CD4-positive, alpha-beta T cell treated with Interleukin-1 beta for 1 hour (primary cell): ENCODE measurements at places on chromosomes 5 and 9.
A peak's percentile ranks its signal among the peaks of the same experiment; 100 is the strongest.

- no peak for DNase-seq
Observed at GRCh38 chr5:75928992-75929391, 154.2 kb upstream of the SV2C start.

- no peak for DNase-seq
Observed at GRCh38 chr9:79357616-79358015, 214.1 kb upstream of the TLE4 start.

GRCh38 chr5:141902015-141902814, 21.5 kb upstream of the DELE1 start:
- DNase-seq, result no peak

DNA sequence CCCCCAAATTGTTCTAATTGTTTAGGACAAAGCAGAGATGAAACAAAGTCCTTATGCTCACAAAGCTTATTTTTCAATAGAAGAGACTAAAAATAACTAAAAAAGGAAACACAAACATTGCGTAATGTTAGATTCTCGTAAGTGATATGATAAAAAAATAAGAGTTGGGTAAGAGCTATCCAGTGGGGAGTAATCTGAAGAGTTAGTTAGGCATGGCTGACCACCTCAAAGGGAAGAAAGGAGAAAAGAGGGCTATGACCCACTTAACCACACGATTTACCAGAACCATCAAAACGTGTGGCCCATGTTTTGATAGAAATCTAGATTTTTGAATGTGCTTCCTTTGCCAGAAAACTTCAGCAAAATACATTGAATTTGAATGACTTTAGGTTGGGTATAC, 1296.8 kb upstream of the NUDT12 start:
- DNase-seq, result no peak

DNA sequence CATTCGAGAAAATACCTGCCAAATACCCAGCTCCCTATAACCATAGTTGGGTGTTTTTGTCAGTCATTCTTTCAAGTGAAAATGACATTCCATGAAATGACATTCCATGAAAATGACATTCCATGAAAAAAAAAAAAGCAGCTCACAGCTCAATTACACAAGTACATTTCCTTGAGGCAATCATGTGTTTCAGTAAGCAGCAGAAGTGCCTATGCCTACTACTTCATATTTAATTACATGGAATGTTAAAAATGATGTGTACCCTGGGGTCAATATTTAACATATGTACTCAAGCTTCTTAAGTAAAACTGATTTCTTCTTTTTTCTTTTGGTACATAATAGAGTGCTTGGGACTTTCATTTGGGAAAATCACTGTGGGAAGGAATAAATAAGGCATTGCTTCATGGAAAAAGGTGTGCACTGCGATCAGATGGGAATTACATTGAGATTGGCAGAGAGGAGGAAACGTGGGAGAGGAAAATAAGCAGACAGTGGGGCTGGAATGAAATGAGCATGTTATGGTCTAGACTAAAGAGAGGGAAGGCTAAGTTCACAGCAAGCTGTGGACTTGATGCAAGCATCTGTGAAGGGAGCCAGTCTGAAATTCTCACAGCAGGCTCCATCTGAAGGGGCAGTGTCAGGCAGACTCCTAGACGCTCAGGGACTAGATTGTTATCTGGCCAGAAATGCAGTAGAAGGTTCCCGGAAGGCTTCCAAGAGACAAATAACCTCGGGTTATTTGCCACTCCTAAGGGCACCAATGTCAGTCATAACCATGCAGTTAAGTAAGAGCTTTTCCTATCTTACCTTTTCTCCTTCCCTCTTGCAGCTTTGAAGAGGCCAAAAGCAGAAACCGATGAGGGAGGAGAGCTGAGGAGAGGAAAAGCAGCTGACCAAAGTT, 15.2 kb upstream of the SPATA9 start:
- DNase-seq, result no peak

GRCh38 chr5:164392531-164392930, 887.1 kb downstream of the MAT2B start:
- no peak for DNase-seq

DNA sequence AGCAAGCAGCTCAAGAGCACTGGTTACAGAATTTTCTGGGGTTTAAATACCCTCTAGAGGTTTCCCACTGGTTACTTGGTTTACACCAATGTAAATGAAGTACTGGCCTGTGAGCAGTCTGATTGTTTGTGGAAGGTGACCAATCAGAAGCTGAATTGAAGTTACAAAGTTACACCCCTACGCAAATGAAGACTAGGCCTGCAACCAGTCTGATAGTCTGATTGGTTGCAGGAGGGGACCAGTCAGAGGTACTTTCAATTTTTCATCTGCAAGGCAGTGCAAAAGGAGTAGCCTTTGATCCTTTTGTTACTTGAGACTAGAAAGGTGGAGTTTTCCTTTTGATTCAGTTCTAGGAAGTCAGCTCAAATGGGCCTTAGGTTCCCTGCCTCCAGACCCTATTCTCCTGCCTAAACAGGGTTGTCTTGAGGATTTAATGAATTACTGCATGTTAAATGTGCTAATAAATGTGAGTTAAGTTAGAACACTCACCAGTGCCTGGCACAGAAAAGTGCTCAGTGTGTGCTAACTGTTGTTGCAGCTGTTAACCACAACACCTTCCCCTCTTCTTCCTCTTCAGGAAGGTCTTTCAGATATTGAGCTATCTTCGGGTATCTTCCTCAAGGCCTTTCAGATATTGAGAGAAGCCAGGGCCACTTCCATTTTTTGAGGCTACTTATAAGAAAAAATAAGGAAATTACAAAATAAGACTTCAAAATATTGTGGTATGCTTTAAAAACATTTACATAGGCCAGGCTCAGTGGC, 32.1 kb upstream of the CLINT1 start:
- DNase-seq, result no peak

GRCh38 chr5:126357585-126358342, 65.4 kb upstream of the GRAMD2B start:
- DNase-seq, result no peak

- peak; percentile 30 for DNase-seq
Observed at GRCh38 chr5:123422433-123423277, 548 bp downstream of the CEP120 start.

DNA sequence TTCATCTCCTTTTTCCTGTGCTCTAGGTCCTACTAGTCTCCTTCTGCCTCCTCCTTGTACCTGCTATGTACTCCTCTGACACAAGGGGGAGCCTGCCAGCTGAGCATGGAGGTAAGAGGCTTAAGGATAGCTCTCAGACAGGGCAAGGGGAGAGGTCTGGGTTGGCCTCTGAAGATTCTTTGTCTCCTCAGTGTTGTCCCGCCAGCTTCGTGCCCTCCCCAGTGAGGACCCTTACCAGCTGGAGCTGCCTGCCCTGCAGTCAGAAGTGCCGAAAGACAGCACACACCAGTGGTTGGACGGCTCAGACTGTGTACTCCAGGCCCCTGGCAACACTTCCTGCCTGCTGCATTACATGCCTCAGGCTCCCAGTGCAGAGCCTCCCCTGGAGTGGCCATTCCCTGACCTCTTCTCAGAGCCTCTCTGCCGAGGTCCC, 3.8 kb downstream of the CREB3 start:
- DNase-seq, result peak; percentile 70

- no peak for DNase-seq
Observed at GRCh38 chr5:76938177-76938576, 14.7 kb upstream of the CRHBP start.

GRCh38 chr5:4773827-4774317, 366.3 kb upstream of the ADAMTS16 start:
- no peak for DNase-seq

- DNase-seq, result no peak
Observed at GRCh38 chr9:1978941-1979340, 36.2 kb upstream of the SMARCA2 start.

GRCh38 chr5:135602882-135603721, 24.3 kb upstream of the CXCL14 start:
- DNase-seq, result no peak

DNA sequence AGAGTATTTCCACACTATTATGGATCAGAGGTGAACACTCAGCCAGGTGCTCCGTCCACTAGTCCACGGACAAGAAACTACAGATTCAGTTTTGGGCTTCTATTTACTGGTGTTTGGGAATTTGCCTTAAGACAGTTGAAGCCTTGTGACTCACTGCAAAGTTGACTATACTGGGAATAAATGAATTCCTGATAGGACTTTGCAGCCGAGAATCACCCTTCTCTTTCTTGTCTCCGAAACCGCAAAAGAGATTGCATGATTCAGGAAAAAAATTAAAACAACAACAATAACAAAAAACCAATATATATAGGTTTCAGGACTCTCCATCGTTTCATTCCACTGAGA, 716 bp downstream of the TMEM171 start:
- DNase-seq, result no peak

DNA sequence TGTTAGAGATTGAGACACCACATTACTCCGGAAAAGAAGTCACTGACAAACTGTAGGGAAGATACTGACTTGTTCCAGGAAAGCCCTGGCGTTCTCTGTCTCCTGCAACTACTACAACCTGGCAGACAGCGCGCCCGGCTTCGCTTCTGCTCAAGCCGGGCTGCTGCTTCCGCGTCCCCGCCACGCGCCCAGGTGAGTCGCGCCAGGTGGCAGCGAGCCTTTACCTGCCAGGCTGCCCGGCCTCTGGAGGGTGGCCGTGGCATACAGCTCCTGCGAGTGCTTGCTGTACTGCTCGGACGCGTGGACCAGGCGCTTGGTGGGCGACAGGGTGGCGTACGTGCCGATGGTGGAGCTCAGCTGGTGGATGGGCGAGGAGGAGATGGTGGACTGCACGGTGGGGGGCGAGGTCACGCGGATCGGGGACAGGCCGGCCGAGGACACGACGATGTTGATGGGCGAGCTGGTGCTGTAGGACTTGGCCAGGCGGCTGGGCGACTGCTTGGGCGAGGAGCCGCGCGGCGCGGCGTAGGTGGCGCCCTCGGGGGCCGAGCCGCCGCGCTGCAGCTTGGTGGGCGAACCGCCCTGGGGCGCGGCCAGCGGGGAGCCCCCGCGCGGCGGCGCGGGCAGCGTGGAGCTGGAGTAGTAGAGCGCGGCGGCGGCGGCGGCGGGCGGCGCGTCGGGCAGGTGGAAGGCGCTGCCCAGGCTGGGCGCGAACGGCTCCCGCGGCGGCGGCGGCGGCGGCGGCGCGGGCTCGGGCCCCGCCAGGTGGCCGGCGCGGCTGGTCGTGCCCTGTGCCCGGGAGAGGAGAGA, 519.6 kb downstream of the CTNND2 start:
- DNase-seq, result no peak

GRCh38 chr9:108021096-108021710, 531.6 kb upstream of the KLF4 start:
- no peak for DNase-seq

- no peak for DNase-seq
Observed at GRCh38 chr9:125472562-125472925, 210.9 kb downstream of the GAPVD1 start.

- DNase-seq, result no peak
Observed at GRCh38 chr9:113868501-113868900, 7.6 kb upstream of the ZNF618 start.
